ENCODE measurements at places on chromosomes 5 and 9.

- no peak for DNase-seq
Measured at GRCh38 chr5:177471610-177472356, 1.7 kb downstream of the DBN1 start.

GRCh38 chr5:60700416-60700757, 421 bp upstream of the DEPDC1B start:
- DNase-seq = no peak

DNA sequence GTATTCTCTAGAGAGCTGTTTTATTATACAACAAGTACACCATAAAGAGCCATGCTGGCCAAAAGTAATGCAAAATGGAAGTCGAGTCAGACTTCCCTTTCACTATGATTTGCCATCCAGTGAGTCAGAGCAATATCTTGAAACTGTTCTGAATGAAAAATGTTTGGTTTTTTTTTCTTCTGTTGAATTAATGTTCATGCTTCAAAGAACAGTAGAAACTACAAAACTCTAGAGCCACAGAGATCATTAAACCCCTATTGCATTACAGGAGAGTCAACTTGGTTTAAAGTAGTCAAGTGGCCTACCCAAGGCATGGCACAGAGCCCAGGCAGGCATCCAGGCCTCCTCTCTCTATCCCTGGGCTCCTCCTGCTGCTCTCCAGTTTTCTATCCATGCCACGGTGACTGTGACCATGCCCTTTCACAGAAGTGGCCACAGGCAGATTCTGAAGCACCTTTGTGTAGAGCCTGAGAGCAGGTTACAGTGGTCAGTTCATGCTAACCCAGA, 358.9 kb downstream of the DEPDC1B start:
- DNase-seq = no peak

- DNase-seq = no peak
Measured at GRCh38 chr5:168798065-168799023, 219.2 kb upstream of the PANK3 start.

- DNase-seq = no peak
Measured at GRCh38 chr5:93099902-93100347, 481.1 kb downstream of the NR2F1-AS1 start.

GRCh38 chr5:40499007-40499406, 180.7 kb upstream of the PTGER4 start:
- DNase-seq = no peak

DNA sequence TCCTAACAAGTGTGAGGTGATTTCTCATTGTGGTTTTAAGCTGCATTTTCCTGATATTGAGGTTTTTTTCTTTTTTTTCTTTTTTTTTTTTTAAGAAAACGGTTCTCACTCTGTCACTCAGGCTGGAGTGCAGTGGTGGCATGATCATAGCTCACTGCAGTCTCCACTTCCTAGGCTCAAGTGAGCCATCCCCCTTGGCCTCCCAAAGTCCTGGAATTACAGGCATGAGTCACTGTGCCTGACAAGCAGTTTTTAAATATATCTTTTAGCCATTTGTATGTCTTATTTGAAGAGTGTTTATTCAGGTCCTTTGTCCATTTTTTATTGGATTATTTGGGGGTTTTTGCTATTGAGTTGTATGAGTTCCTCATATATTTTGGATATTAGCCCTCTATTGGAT, 53.8 kb downstream of the GCNT1 start:
- DNase-seq = no peak
